HS-5 (cell line): ENCODE measurements at places on chromosomes 11 and 22.

GRCh38 chr22:45083659-45084305, 74.0 kb upstream of the PHF21B start:
- DNase-seq, result peak; percentile 81

GRCh38 chr11:130514316-130514715, 65.9 kb downstream of the ADAMTS15 start:
- DNase-seq, result no peak

GRCh38 chr22:25475257-25476022, 89.0 kb upstream of the GRK3 start:
- DNase-seq, result no peak

- DNase-seq, result no peak
These were observed 52.7 kb upstream of the BARX2 start for GRCh38 chr11:129322941-129323340.

DNA sequence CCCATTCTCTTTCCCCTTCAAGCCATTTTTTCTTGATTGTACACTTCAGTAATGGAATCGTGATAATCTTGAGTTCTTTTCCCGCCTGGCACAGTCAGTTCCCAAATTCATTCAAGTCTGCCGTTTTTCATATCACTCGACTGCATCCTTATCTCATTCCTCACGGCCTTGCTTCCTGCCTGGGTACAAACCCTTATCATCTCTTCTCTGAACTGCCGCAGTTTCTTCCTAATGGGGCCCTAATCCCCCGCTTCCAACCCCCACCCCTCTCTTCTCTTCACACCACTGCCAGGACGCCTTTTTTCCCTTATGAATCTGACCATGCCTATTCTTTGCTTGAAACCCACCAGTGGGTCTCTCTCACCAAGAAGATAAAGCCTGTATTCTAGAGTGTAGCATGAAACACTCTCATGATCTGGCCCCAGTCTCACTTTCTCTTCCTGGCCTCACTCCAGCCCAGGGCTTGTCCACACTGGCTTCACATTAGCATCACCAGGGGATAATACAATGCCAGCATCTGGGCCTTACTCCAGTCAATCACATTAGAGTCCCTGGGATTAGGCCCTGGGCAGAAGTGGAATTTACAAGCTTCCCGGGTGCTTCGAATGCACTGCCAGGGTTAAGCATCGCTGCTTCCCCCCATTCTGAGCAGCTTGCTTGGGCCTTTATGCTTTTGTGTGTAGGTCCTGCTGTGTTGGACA, 102.1 kb downstream of the FBXO7 start:
- DNase-seq, result no peak

DNA sequence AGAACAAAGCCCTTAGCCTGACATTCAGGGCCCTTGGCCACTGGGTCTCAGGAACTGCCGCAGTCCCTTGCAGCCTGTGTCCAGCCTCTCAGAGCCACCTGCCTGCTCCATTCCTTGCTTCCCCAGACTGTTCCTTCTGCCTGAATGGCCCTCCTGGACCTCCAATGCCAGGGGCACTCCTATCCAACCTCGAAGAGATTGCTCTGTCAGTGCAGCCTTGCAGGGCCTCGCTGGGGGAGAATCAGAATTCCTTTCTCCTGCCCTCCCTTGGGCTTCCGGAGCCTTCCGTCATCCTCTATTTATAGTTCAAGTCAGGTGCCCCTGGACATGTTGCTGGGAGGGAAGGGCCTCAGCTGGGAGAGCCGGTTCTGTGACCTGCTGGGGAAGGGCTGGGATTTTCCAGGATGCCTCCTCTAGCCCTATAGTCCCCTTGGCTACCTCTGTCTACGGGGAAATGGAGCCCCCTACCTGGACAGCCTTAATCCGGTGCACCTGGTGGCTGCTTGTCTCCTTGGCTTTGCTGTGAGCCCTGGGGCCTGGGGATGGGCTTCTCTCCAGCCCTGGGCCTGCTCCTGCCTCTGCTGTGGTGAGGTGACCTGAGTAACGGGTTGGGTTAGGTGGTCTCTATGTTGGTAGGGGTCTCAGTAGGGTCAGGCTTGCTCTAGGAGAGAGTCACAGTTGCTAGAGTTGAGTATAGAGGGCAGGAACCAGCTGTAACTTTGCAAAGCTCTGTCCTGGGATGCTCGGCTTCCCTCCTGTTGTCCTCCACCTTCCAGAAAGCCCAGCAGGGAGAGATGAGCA, 45.9 kb upstream of the SYT7 start:
- no peak for DNase-seq

DNA sequence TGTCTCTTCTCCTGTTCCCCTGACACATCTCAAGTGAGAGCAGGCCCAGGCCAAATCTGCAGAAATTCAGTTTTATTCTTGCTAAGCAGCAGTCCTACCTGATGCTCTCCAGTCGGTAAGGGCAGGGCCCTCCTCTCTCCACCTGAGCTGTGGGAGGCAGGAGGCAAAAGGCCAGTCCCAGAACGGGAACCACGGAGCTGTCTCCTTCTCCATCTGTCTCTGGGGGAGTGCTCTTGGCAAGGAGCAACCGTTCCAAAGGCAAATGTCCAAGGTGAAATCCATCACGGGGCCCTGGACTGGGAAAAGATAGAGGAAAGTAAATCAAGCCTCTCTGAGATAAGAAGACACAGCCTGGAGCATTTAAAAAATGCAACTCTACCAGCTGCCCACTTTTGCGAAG, 65.2 kb upstream of the CDON start:
- DNase-seq, result no peak

- DNase-seq, result no peak
These were observed 25.9 kb downstream of the MOV10L1 start for GRCh38 chr22:50115693-50116092.

GRCh38 chr22:43533156-43533530, 121.3 kb downstream of the MPPED1 start:
- no peak for DNase-seq

DNA sequence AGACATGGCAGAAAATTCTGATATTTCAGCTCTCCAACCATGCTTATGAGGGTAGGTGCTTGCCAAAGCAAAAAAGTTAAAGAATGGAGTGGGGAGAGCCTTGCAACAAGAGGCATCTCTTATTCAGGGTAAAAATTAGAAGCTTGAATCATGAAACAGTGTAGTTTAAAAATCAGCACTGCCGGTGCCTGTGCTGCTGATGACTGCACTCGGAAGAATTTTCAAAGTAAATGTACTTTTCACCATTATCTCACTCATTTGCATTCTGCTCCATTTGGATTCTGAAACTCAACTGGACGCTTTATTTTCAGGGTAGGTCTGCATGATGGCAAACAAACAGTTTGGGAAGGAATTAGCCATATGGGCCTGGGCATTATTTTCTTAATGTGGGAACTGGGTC, 126.3 kb downstream of the KIRREL3 start:
- DNase-seq, result no peak

DNA sequence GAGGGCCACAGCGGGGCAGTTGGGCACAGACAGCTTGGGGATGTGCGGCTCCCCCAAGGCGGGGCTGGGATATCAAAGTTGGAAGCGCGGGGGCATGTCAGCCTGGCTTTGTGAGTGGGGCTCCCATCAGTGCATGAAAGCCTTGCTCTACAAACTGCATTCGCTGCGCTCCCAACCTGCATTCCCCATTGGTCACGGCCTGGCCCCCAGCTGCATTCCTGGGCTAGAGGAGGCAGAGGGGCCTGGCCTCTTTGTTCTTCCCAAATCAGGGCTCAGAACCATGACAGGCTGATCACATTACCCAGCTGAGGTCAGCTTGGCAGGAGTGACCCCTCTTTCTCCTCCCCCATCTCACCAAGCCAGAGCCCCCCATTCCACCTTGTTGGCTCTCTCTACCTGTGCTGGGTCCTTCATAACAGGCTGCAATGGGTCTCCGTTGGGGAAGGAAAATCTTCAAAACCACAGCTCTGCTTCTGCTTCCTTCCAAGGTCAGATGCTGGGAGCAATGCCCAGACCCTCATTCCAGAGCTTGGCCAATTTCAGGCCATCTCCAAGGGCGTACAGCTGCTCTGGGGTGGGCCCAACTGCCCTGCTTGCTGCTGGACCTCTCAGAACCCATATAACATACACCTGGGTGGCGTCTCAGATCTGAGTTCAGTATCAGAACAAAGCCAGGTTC, 38.7 kb upstream of the CDON start:
- no peak for DNase-seq

DNA sequence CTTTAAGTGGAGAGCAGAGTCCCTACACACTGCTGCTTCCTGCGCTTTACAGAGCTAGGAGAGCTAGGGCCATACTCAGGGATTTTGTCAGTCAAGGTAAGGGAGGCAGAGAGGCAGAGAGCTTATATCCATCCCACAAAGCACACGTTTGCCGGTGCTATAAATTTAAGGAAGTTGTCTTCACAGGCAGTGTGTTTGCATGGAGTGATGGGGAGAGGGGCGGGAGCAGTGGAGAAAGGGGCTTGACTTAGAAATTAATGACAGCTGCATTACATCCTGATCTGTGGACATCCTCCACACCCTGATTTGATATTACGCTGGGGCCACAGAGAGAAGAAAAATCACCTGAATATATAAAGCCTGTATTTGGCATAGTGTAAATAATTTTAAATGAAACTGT, 84.1 kb downstream of the NTM start:
- DNase-seq, result no peak

GRCh38 chr11:26191193-26191592, 140.7 kb upstream of the ANO3 start:
- DNase-seq, result no peak

GRCh38 chr11:66076561-66076960, 6.5 kb downstream of the PACS1 start:
- DNase-seq, result no peak

DNA sequence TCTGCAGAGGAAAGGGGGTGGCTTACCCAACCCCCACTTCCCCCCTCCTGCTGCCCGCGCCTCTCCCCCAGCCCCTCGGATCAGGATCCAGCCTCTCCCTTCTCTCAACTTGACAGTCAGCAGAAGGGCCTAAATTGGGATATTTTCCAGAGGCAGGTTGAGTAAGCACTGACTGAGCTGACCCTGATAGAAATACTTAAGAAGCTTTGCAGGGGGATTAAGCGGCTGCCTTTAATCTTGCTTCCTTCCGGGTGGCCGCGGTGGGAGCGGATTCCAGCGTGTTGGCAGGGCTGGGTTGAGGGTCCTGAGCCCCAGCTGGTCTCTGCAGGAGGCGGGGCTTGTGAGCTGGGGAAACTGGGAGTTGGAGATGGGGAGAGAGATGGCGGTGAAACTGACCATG, 445.2 kb downstream of the NTM start:
- no peak for DNase-seq

DNA sequence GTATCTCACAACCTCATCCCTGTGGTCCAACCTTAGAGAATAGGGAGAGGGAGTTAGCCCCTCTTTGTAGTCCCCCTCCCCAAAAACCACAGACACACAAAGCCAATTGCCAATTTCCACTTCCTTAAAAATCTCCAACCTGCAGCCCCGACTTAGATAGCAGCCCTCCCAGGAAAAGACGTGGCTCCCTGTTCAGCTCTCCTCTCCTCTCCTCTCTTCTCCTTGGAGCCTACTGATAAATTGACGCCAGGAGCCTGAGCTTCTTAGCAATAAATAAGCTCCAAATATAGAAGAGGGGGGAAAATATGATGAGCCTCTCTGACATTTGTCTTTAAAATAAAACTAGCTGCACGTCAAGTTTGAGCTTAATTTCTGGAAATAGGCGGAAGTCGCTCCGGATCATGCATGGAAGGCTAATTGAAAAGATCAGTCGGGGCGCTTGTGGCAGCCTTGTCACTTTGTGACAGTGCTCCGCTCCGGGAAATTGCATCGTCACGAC, 7.3 kb downstream of the PAX6 start:
- DNase-seq, result no peak

- DNase-seq, result no peak
These were observed 419.9 kb downstream of the LRRC4C start for GRCh38 chr11:41039592-41039991.

- no peak for DNase-seq
These were observed 65.2 kb upstream of the LARGE1 start for GRCh38 chr22:33985506-33985905.

- DNase-seq, result no peak
These were observed 27.2 kb upstream of the GLYATL1 start for GRCh38 chr11:58912124-58912523.

GRCh38 chr11:76739798-76740197, 43.4 kb upstream of the TSKU start:
- no peak for DNase-seq

- DNase-seq, result peak; percentile 86
These were observed 4.4 kb upstream of the MISFA start for GRCh38 chr11:18594999-18595749.

DNA sequence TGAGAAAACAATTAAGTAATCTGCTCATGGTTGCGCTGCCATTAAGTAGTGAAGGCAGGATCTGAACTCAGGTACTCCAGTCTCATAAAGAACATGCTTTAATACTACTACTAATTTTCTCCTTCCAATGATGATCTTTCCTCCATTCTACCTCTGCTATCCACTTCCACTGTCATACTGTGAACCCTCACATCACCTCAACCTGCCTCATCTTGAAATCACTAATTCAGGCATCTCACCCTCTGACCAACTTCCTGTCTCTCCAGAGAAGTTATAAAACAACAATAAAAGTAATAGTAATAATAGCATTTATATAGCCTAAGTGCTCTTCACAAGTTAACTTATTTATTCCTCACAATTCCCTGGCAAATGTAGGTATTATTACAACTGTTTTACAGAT, 57.1 kb upstream of the PSMA1 start:
- DNase-seq, result no peak

DNA sequence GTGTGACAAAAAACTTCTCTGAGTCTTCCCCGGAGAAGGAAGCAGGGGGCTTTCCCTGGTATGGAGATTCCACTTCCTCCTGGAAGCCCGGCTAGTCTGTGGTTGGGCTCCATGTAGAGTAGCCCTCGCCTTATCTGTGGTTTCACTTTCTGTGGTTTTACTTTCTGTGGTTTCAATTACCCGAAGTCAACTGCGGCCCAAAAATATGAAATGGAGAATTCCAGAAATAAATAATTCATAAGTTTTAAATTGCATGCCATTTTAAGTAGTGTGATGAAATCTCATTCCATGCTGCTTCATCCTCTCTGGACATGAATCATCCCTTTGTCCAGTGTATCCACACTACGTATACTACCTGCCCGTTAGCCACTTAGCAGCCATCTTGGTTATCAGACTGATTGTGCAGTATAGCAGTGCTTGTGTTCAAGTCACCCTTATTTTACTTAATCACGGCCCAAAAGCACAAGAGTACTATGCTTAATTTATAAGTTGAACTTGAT, 275.0 kb upstream of the SESN3 start:
- DNase-seq, result no peak
